Spleen (tissue), 13 donors: ENCODE measurements at places on chromosomes 1 and 21.

DNA sequence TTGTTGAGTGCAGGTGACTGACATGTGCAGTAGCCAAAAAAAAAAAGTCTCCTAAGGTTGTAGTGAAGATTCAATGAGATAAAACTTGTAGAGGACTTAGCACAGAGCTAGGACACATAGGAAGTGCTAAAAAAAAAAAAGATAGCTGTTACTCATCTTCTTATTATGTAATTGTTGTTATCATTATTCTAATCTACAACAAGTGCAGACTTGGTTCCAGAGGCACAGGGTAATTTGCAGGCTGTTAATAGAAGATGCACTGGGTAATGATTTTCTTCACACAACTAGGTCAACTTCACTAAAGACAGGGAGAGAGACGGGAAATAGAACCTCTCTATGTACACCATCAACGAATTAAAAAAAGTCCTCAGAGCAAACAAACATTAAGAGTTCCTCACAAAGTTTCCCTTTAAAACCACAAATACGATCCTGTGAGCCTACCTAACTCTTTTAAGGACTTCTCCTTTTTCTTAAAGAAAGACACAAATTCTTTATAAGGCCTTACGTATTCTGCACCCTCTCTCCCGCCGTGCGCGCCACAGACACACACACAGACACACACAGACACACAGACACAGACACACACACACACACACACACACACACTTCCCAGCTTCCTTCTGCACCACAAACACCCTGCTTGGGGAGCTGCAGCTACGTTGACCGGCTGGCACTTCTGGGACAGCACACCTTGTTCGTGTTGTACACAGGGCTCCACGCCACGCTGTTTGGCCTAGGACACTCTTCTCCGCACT is 49.8 kb upstream of the GADD45A start:
- no peak for DNase-seq

- DNase-seq: no peak
These were observed 38.2 kb downstream of the ALG14 start for GRCh38 chr1:95034506-95034905.

DNA sequence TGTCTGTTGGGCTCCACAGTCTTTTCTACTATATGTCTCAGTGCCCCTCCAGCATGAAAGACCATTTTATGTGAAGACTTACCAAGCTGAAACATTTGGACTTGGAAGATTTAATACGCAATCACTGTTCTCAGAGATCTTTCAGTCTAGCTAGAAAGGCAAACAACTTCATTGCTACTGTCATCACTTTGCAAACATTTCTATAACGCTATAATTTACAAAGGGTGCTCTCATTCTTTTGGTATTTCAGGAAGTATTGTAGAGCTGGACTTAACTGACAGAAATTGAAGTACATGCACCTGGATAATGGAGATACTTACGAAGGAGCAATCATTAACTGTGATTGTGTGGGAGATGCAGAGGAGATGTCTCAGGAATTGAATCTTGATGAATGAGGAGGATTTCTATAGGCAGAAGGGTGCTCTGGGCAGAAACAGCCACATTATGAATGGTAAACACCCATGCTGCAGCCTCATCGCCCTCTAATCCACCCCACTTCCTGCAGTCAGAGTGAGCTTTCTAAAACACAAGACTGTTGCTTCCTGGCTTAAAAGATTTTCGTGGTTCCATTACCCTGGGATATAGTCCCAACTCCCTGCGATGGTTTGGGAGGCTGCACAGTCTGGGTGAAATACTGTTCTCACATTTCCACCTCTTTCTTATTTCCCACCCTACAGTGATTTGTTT is 75.1 kb upstream of the GNG12 start:
- no peak for DNase-seq

- DNase-seq: no peak
These were observed 38.9 kb upstream of the CDC14A start for GRCh38 chr1:100313382-100313781.

DNA sequence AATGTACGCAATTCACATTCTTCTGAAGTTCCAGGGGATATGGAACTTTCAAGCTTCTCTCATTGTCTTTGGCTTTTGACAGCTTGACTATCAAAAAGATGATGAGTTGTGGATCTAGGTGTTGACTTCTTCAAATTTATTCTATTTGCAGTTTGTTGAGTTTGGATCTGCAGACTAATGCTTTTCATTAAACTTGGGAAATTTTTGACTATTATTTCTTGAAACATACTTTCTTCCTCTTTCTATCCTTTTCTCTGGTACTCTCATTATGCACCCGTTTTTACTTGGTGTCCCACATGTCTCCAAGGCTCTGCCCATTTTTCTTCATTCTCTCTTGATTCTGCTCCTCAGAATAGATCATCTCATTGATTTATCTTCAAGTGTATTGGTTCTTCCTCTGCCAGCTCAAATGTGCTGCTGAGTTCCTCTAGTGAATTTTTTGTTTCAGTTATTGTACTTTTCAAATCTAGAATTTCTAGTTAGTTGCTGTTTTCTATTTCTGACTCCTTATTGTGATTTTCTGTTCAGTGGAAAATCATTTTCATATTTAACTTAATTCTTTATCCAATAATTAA is 49.4 kb downstream of the CYP2J2 start:
- DNase-seq: no peak

- DNase-seq: no peak
These were observed 44.4 kb upstream of the KIF26B start for GRCh38 chr1:245110406-245110805.

DNA sequence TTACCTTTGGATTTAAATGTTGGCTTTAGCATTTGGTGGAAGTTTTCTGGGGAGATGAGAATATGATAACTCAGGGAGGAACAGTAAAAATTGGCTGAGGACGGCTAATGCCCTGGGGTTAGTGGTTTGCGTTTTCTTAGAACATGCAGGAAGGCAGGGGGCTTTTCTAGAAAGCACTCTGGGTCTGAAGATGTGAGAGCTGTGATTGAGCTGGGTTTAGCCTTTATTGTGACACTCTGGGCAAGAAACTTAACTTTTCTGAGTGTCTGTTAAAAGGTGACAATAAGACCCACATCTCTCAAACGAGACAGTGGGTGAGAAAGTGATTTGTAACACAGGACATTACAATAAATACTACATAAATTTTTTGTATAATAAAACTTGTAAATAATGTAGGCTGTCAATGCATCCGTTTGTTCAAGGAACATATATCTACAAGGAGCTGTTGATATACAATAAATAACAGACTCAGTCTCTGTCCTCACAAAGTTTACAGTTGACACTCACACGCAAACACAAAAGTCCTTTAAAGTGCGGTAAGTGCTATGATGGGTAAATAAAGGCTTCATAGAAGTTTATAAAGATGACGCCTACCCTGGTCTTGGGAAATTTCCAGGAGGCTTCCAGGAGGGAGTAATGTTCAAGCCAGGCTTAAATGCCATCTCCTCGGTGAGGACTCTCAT is 49.5 kb upstream of the MRPS6 start:
- no peak for DNase-seq

GRCh38 chr1:203663294-203663693 is 36.7 kb downstream of the ATP2B4 start:
- no peak for DNase-seq
